Fibroblast of skin of left biceps (primary cell): ENCODE measurements at places on chromosomes 13 and 19.
A peak's percentile ranks its signal among the peaks of the same experiment; 100 is the strongest.

- DNase-seq = peak; percentile 75
Observed at GRCh38 chr19:40690693-40691420, 406 bp upstream of the NUMBL start.

GRCh38 chr19:1774989-1775772, 21.9 kb downstream of the ONECUT3 start:
- DNase-seq = no peak

- peak; percentile 2 for DNase-seq
Observed at GRCh38 chr13:95677564-95678266, 776 bp downstream of the DNAJC3 start.

DNA sequence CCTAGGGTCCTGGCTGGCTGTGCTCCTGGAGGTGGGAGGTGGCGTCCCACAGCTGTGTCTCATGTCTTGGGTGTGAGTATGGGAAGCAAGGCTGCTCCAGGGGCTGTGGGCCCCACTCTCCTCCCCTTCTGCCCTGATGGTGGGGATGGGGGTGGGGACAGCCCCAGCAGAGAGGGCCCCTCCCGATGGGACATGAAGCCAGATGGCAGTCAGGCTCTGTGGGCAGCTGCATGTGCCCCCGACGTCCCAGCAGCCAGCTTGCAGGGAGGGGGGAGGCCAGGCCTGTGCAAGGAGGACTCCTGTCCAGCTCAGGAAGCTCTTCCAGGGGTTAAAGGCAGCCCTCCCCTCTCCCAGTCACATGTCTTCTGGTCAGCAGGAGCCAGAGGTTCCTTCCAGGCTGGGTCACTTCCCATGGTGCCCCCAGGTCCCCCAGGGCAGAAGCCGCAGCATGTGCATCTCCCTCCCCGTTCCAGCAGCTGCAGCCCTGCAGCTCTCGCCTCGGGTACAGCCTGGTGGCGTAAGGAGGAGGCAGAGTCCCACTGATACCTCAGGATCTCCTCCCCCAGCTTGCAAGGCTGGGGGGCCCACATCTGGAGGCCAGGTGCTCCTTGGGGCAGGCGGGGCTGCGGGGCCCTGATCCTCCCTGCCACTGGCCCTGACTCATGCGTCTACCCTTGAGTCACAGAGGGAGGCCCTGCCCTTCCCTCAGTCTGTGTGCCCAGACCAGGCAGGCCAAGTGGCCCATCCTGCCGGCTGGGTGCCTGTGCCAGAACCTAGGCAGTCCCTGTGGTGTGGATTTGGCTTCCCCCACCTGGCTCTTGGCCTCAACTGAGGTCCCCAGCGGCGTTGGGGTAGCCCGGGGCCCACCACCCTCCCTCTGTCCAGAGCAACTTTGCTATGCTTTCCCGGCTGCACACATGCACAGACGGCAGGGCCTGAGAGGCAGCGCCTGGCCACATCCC, 13.0 kb downstream of the YIPF2 start:
- peak; percentile 58 for DNase-seq

DNA sequence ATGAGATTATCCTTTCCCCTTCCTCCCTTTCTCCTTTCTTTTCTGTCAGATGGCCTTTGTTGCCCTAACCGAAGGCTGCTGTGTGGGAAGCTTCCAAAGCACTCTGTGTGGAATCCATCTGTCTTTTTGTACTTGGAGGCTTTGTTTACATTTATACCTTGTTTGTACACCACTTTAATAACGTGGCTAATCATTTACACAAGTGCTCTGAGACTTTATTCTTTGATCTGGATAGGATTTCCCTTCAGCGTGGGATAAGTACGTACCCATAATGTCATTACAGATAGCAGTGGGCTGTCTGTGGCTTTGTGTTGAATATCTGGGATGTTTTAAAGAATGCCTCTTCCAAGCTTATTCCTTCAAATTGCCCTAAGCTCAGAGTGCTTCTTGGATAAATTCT, 684.7 kb upstream of the SLITRK5 start:
- no peak for DNase-seq

DNA sequence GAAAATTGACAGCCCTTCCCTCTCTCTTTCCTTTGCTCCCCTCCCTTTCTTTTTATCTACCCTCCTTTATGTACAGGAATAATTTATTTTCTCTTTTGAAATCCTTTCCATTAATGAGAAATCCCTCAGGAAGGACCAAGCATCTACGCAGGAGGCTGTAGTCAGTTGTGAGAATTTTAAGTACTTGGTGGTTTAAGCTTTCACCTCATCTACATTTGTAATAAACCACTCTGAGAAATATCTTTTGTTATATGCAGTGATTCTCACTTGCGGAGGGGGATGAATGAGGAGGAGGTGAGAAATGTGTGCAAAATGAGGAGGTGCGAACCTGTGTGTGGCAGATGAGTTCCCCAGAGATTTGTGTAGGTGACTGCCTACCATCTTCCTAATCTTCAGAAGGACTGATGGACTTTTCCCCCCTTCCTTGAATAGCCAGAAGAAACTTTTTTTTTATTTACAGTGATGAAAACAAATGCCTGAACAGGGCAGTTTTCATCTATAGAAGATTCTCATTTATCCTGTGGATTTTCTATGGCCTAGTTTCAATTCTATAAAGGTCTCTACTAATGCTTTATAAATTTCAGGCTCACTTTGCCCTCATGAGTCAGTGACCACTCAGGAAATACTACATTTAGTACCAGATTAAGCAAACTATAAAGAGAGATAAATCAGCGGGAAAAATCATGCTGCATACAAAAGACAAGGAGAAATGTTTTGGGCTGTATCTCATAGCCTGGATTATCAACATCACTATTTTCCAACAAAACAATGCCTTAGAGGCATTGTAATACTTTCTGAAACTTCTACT, 118.3 kb downstream of the LHFPL6 start:
- peak; percentile 42 for DNase-seq

GRCh38 chr19:38367041-38367440, 7.3 kb upstream of the PSMD8 start:
- DNase-seq = no peak

GRCh38 chr19:3720349-3720917, 12.2 kb downstream of the TJP3 start:
- DNase-seq = no peak

DNA sequence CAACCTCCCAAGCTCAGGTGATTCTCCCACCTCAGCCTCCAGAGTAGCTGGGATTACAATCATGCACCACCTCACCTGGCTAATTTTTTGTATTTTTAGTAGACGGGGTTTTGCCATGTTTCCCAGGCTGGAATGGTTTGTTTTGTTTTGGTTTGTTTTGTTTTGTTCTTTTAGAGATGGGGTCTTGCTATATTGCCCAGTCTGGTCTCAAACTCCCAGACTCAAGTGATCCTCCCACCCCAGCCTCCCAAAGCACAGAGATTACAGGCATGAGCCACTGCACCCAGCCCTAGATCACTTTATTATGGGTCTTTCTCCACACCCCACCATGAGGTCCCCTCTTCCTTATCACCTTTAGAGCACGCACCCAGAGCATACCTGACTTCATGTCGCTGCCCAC, 8.0 kb upstream of the KRTDAP start:
- DNase-seq = no peak

DNA sequence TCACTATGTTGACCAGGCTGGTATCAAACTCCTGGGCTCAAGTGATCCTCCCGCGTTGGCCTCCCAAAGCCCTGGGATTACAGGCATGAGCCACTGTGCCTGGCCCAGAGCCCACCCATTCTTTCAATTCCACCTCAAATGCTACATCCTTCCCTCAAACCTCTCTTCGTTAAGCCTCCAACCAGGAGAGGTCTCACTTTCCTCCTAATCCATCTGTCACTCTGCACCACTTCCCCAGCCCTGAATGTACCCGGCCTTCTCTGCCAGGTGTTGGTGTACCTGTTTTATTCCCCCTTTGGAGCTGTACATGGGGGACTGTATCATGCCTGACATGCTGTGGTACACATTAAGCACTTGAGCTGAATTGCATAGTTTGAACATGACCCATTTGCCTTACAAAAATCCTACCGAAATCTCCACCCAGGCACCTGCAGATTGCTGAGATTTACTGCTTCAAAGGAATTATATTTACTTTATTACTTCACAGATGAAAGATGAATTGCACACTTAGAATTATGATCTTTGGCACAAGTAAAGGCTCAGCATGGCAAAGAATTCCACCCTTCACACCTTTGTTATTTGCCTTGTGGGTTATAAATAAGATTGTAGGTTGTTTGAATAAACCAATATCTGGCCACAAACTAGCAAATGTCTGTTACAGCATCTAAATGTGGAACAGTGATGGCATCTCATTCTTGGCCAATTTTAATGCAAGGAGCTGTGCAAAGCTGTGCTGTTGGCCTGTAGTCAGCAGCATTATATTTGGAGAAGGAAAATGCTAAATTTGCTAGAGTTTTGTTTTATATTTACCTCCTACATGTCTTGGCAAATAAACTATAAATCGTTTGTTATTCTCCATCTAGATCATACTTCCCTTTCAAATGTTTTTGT, 15.6 kb upstream of the WASF3 start:
- DNase-seq = no peak

DNA sequence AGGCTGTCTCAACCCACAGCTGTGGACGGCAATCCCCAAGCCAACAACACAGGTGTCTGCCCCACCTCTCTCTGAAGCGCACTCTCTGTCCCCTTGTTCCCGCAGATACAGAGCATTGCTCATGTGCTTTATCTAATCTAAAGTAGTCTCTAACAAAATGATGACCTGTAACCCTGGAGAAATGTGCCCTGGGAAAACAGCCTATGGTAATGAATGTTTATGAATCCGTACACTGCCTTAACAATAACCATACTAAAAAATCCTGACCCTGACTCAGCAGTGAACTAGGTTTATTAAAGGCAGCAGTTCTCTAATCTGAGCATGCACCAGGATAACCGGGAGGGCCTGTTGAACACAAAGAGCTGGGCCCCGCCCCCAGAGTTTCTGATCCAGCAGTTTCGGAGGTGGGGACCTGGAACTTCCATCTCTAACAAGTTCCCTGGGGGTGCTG, 50.7 kb upstream of the SLC15A1 start:
- DNase-seq = no peak

- DNase-seq = no peak
Observed at GRCh38 chr13:74886502-74886901, 595.5 kb downstream of the TBC1D4 start.
